ENCODE measurements at places on chromosomes 16 and 17.

- DNase-seq, result no peak
These were observed 29.4 kb upstream of the NAT9 start for GRCh38 chr17:74805591-74805991.

DNA sequence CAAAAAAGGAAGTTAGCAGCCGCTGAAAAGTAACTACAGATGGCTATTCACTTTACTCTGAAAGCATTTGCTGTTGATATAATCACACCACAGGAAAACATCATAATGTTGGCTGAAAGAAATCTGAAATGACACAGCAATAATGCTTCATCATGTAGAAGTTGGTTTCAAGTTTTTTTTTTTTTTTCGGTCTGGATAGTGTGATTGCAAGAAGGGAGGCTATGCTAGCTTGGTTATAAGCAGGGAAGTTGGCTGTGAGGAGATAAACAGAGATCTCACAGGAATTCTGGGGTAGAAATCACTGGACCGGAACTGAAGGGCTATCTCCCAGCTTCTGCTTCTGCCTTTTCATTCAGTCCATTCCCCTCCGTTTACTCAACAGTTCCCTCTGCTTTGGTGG, 57.9 kb downstream of the MYO1D start:
- DNase-seq, result no peak

GRCh38 chr17:75516619-75517296, 430 bp downstream of the TSEN54 start:
- DNase-seq, result no peak

DNA sequence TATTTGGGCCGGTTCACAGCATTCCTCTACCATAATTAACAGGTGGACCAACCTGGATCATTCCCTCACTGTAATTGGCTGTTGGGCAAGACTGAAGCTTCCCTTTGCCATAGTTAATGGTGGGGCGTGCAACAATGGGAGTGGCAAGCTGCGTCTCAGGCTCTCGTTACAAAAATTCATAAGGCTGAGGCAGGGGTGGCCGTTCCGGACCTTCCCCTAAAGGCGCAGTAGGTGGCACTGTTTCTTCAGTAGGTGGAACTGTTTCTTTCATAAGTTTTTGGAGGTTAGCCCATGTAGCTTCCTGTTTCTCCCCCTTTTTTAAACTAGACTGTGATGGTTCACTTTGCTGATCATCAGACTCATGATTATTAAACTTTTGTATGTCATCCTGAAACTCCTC, 17.0 kb upstream of the TMC5 start:
- no peak for DNase-seq

DNA sequence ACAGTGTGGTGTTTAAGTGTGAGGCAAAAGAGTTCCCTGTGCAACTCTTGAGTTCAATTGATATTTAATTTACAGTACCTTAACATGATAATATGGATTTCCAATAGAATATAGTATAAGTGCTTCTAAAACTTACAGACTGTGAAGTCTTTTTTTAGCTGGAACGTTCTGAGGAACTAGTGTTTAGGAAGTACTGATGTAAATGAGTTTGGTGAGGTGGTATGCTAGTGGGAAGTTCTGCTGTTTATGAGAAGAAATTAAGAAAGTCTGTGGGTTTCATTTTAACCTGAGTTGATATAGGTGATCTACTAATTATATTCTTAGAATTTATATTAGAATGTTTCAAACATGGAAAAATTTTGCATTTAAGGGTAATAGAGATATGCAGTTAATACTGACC, 32.0 kb downstream of the PTRH2 start:
- no peak for DNase-seq

DNA sequence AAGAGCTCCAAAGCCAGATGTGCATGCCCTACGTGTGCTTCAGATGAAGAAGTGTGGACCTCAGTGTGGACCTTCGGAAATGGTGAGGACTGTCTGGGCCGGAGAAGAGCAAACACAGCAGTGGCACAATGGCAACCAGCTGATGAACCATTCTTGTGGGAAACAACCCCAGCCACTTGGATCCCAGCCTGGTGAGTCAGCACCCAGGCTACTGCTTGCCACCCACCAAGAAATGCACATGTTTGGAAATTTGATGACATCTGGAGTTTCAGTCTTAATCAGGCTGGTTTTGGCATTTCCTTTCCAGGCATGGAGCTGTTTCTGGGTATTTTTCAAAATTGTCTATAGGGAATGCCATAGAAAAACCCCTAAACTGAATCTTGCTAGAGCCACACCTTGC, 42.7 kb downstream of the DYNLRB2 start:
- DNase-seq, result no peak

- DNase-seq, result no peak
These were observed 34.4 kb upstream of the CDRT4 start for GRCh38 chr17:15501793-15502192.

GRCh38 chr16:81385031-81385756, 59.4 kb upstream of the CMIP start:
- DNase-seq, result no peak

DNA sequence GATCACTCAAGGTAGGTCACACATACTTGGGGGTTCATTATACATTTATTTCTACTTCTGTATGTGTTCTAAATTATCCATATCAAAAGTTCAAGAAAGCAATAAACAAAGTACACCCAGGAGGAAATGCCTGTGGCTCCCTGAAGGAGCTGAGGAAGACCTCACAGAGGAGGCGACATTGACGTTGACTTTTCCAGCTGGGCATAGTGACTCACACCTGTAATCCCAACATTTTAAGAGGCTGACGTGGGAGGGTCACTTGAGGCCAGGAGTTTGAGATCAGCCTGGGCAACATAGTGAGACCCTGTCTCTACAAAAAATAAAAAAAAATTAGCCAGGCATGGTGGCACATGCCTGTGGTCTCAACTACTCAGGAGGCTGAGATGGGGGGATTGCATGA, 16.3 kb downstream of the ITGAD start:
- no peak for DNase-seq

GRCh38 chr16:53991754-53992378, 287.9 kb downstream of the FTO start:
- DNase-seq, result no peak

DNA sequence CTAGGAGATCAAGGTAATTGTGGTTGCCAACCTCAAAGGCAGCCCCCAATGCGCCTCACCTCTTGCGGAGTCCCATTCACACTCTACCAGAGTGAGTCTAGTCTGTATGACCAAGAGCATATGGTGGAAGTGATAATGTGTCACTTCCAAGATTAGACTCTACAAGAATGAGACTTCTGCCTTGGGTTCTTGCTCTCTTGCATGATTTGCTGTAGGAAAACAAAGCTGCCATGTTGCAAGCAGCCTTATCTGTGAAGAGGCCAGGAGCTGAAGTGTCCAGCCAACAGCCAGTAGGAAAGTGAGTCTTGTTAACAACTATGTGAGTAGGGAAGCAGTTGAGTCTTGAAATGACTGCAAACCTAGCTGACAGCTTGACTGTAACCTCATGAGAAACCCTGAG, 3.4 kb downstream of the TERF2 start:
- DNase-seq, result no peak

GRCh38 chr17:38434178-38434665, 6.0 kb downstream of the ARHGAP23 start:
- DNase-seq, result no peak

GRCh38 chr16:84407588-84408313, 39.4 kb downstream of the ATP2C2 start:
- DNase-seq, result no peak

DNA sequence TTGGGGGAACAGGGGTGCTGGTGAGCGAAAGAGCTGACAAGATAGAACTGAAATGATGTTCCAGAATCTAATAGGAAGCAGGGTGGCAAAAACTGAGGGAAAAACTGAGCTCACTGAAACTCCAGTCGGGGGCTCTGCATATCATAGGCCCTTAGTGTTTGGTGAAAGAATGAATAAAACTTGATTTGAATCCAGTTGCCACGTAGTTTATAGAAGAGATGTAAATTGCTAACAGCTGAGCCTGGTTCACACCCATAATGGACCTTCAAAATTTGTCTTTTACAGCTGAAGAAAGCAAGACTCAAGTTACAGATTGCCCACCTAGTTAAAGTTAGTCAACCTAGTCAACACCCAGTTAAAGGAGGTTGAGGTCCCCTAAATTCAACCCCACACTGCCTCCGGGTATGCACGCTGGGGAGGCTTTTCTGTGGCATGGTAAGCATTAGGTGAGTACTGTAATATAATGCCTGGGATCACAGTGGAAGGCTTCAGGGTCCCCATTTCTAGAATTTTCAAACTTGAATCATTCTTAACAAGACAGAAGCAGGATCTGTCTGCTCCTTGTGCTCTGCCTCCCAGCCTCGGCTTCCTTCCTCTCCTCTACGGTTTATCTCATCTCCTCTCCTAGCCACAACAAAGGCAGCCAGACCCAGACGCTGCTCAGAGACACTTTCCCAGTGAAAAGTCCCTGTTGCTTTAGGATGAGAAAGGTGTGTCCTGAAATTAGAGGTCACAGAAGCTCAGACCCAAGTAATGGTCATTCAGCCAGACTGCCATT, 26.9 kb upstream of the SUPT4H1 start:
- no peak for DNase-seq

DNA sequence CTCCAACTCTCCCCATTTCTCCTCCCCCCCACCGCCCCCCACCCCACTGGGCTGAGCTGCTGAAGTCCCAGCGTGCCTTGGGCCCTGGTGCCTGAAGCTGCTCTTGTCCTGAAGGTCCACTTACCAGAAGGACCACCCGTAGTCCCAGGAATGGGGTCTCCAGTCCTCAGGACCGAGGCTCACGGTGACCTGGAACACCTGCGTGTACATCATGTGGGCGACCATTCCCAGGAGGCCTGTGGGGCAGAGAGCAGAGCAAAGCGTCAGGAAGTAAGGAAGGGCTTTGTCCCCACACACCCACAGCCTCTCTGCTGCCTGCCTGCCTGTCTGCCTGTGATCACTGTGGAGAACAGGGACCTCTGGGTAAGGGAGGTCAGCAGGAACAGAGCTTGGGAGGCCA, 218.7 kb downstream of the GSG1L start:
- DNase-seq, result no peak

DNA sequence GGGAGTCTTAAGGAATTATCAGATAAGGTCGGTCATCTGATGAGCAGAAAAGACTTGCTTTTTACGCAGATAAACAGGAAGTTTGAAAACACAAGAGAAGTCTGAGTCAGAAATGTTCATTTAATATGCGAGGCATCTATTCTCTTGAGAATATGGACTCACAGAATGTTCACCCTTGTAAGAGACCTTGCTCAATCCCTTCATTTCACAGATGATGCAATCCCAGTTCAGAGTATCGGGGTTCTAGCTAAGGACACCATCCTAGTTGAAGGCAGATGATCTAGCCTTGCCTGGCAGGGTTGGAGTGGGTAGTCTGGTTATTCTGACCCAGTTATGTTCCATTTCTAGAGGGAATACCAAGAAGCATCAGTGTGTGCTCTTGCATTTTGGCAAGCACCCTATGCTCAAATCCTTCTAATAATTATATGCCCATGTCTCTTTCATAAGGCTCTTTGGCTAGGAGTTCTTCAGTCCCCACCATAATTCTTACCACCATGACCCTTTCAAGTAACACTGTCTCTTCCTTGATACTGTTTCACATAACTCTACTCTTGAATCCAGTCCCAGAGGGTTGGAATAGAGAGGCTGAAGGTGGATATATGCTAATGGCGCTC, 42.5 kb downstream of the YPEL2 start:
- DNase-seq, result no peak

- no peak for DNase-seq
These were observed 22.7 kb upstream of the MRPS23 start for GRCh38 chr17:57872536-57872935.

- no peak for DNase-seq
These were observed 20.7 kb upstream of the OSGIN1 start for GRCh38 chr16:83932304-83932703.

DNA sequence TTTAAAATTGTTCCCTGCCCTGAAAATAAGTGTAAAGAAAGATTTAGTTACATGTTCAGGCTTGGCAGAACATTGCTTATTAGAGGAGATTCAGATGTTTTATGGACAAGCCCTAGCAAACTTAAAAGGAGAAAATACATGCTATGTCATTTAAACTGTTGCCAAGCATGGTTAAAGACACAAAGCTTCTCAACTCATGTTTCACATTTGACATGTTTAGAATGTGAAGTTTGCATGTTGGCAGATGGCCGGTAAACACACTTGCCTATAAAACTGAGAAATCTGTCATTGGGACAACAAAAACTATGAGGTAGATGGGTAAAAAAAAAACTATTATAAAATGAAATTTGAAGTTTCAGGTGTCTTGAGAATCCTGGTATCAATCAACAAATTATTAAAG, 5.8 kb downstream of the KRTAP29-1 start:
- no peak for DNase-seq

- no peak for DNase-seq
These were observed 9.5 kb downstream of the ARHGAP17 start for GRCh38 chr16:25005445-25006306.
